ENCODE measurements at places on chromosomes 3 and 15.
A peak's percentile ranks its signal among the peaks of the same experiment; 100 is the strongest.

GRCh38 chr15:36323615-36324014, 255.8 kb upstream of the CDIN1 start:
- peak; percentile 17 for DNase-seq

DNA sequence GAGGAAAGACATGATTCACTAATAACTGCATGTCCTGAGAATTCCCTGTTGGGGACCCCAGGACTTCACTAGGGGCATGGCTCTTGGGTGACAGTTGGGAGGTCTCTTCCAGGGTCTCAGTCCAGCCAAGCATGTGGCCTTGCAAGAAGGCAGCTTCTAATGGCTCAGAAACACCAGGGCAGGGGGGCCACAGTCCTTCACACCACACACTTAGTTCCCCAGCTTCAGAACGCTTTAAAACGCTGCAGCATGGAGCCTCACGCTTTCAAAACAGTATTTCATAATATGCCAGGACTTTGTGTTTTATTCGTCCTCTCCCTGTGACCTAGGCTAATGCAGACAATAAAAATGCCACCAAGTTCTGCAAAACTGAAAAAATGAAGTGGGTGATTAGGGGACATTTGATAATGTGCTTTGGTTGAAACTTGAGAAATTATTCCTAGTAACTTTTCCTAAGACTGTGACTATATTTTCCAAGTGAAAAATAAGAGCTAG, 48.4 kb upstream of the LIMD1 start:
- DNase-seq = no peak

DNA sequence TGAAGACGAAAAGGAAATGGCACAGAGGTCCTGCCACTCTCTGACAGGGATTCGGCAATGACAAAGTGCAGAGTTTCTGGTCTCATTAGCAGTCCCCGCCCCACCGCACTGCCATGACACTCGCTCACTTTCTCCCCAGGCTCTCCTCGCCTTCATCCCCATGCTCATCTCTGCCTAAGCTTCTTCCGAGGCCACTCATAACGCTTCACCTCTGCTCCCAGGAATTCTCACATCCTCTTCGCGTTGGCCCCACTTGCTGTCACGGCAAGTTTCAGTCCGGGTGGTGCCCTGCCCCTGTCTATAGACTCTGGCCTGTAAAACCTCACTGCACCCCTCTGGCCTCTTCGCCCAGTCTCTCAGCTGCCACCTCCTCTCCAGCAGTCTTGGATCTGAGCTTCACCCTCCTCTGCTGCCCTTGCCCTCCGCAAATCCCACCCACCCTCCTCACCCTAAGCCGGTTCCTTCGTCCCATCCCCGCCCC, 654 bp downstream of the RUBCN start:
- DNase-seq = no peak

DNA sequence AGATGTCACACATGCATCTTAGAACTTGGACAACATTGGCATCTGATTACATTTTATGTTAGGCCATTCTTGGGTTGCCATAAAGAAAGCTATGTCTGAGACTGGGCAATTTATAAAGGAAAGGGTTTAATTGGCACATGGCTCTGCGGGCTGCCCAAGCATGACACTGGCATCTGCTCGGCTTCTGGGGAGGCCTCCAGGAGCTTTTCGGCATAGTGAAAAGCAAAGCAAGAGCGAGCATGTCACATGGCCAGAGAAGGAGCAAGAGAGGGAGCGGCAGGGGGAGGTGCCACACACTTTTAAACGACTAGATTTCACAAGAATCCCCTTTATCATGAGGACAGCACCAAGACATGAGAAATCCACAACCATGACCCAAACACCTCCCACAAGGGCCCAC, 11.3 kb downstream of the RYR3 start:
- DNase-seq = no peak

- peak; percentile 74 for DNase-seq
These were observed 38.8 kb upstream of the MLF1 start for GRCh38 chr3:158532099-158532734.

- no peak for DNase-seq
These were observed 91.2 kb downstream of the CACNA1D start for GRCh38 chr3:53585627-53586026.

GRCh38 chr15:77384589-77385359, 35.1 kb downstream of the PEAK1 start:
- no peak for DNase-seq

- DNase-seq = peak; percentile 74
These were observed 605.0 kb upstream of the TBL1XR1 start for GRCh38 chr3:177802151-177802900.

GRCh38 chr3:7205535-7205934, 344.6 kb downstream of the GRM7 start:
- no peak for DNase-seq

- DNase-seq = no peak
These were observed 257.2 kb upstream of the SOX2 start for GRCh38 chr3:181454451-181455027.
